Pulmonary artery endothelial cell (primary cell): ENCODE measurements at places on chromosomes 5 and 9.

DNA sequence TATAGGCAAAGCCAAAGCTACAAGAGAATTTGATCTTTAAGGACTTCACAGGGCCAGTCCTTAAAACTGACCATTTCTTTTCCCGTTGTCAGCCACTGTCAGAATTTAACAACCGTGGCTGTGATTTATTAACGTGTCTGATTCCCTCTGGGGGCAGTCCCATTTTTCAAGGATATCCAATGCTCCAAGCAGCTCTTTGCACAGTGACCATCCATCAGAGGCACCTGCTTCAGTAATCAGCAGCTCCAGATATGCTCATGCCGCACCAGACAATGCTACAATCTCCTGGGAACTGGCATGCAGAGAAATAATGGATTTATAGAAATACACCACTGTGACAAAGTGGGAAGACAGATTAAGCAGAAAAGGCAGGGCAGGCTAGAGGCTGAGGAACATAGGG, 163.3 kb upstream of the PPP1R2B start:
- DNase-seq, result no peak

GRCh38 chr5:9861666-9862256, 231.6 kb upstream of the TAS2R1 start:
- no peak for DNase-seq

DNA sequence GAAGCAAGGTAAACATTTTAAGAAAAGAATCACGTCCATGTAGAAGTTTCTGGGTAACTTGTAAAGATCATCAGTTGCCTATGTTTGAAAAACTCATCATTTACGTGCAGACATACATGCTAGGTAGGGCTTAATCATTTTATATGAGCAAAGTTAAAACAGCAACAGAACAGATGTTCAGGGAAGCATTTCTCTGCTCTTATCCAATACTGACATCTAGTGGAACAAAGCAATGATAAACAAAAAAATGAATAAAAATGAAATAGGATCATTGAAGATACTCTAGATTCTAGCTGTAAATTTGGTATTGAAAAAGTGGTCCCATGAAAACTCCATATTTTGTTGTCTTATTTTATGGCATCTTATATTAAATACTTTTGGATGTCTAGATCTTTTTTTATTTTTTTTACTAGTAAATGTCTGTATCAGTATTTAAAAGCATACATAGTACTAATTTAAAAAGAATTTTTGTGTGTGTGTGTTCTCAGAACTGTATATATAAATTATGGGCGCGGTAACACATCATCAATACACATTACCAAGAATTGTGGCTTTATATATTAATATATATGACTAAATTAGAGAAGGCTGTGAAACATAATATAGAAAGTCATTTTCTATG, 1050.2 kb downstream of the CDH12 start:
- DNase-seq, result no peak

DNA sequence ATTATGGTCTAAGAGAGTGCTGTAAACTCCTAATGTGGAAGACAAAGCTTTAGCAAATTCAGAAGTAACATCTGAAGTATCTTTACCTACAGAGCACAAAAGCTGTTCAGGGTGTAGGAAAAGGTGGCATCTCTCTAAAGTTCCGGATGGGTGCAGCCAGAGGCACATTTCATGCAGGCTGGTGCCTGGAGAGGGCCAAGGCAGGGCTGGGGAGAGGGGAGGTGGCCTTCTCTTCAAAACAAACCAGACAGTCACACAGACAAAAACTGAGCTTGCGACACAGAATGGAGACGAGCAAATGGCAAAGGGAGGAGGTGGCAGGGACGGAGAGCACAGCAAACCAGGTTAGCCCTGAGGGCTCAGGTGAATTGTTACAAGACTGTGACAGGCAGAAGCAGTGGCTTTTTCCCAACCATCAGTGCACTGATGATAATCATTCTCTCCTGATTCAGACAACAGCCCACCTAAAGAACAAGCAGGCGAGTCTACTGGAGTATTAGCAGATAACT, 121.5 kb upstream of the PCA3 start:
- no peak for DNase-seq

- DNase-seq, result no peak
Observed at GRCh38 chr5:675111-675870, 17.9 kb downstream of the TPPP start.

DNA sequence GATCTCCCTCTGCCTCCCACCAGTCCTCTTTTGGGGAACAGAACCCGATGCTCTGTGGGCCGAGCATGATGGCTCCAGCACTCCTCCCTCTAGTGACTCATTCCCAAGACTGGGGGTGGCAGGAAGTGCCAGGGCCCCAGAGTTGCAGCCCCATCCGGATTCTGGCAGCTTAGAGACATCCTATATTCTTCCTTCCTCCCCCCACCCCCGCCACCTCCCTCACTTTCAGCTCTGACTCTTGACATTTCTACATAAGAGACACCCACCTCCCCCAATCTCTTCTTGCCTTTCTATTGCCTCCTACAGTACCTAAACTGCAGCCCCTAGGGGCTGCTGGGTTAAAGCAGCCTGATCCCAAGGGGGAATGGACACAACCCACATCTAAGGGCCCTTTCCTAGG, 47.1 kb upstream of the MATR3 start:
- DNase-seq, result no peak

DNA sequence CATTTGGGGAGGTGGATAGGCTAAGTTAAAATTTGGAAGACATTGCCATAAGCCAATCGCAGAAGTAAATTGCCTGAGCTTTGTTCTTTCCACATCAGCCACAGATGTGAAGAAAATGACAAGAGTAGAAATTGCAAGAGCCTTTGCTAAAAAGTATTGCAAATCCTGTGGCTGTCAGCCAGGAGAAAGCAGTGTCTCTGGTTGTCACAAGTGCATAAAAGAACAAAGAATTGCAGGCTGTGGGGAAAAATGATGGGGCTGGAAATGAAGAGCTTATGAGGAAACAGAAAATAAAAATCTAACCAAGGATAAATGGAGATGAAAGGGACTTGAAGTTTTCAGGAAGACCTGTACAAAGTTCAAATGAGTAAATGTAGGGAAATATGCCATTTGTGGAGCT, 344.8 kb downstream of the CSNK1G3 start:
- DNase-seq, result no peak

DNA sequence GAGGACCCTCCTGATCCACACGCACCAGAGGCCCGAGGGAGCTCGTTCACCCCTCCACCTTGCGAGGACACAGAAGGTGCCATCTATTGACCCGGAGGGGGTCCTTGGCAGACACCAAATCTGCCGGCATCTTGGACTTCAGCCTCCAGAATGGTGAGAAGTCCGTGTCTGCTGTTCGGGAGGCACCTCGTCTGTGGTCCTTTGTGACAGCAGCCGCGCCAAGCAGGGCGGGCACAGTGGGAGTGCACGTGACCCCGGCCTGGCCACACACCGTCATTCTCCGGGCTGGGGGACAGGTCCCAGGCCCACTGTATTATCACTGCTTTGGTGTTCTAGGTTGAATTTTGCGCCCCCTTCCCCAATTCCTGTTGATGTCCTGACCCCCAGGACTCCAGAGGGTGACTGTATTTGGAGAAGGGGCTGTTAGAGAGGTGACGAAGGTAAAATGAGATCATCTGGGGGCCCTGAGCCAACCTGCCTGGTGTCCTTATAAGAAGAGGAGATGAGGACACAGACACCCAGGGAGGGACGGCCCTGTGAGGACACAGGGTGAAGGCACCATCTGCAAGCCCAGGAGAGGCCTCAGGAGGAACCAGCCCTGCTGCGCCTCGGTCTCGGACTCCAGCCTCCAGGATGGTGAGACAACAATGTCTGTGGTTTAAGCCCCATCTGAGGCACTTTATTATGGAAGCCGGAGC, 15.7 kb downstream of the LPCAT1 start:
- no peak for DNase-seq

- no peak for DNase-seq
Observed at GRCh38 chr5:135031813-135032694, 2.0 kb downstream of the PITX1 start.

- no peak for DNase-seq
Observed at GRCh38 chr9:90641884-90642487, 638 bp downstream of the DIRAS2 start.

GRCh38 chr5:18495157-18495556, 860.9 kb downstream of the TAF11L14 start:
- no peak for DNase-seq

- no peak for DNase-seq
Observed at GRCh38 chr9:93132946-93133680, 938 bp downstream of the NINJ1 start.

DNA sequence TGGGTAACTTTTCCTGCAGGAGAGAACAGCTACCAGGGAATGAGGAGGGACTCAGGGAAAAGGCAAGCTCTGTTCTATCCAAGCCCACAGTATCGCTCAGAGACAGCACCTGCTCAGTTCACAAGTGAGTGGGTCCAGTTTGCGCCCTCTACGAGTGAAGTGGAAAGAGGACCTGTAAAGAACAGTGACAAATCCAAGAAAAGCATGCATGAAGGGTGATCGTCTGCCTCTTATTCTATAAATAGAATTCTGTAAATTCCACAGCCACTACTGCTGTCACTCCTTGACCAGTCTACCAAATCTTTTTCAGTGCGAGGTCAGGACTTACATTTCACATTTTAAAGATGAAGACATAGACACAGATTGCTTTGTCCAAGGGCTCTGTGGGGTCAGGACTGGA, 117.5 kb downstream of the ENTREP1 start:
- DNase-seq, result no peak
